ENCODE measurements at places on chromosomes 1 and 21.

DNA sequence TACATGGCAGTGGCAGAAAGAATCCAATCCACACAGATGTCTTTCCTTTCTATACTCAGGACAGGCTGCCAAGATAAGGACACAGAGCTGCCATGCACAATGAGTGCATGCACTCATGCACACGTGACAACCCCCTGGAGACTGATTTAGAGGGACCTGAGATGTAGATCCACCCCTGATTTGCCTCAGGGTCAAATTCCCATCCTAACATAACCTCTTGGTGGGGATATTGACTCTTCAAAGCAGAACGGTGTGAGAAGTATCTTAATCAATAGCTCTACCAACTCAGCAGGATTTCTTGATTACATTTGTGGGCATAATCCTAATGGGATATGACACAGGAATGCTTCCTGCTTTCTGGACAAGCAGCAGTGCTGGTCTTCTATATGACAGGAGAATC is 125.2 kb upstream of the DSCAM start:
- no peak for DNase-seq

- no peak for DNase-seq
These were observed 1.1 kb downstream of the CELA2A start for GRCh38 chr1:15457585-15457984.

- DNase-seq, result no peak
These were observed 31.4 kb downstream of the LY9 start for GRCh38 chr1:160827418-160827817.

- DNase-seq, result no peak
These were observed 5.1 kb downstream of the HLX start for GRCh38 chr1:220884109-220884980.

GRCh38 chr1:175317309-175317708 is 124.7 kb upstream of the KIAA0040 start:
- peak; percentile 20 for DNase-seq

- DNase-seq, result no peak
These were observed 43.8 kb upstream of the MACF1 start for GRCh38 chr1:39160703-39161102.

DNA sequence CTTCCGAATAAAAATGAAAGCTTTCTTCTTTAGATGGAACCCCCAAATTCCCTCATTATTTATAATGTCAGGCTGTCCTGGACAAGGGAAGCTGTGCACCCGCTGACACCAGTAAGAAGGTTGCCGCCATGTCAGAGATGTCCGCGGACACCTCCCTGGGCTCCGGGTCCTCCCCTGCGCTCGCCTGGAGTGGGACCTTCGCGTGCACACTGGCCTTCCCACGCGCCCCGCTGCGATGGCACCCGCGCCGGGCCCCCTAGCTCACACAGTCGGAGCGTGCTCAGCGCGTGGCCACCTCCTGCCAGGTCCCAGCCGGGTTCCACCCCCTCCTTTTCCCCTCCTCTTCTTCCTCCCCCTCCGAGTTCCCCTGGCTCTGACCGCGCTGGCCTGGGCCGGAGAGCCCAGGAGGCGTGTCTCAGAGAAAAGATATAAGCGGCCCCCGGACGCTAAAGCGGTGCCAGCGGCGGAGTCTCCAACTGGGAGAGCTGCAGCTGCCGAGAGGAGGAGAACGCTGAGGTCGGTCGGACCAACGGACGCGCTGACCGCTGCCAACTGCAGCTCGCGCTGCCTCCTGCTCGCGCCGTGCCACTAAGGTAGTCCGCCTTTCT is at the start of gene G0S2:
G0S2 (plus strand) TSS at position 456 of the 608 bp plus-strand sequence. CDS start 273 bp downstream, outside the sequence.
- DNase-seq, result peak; percentile 42

DNA sequence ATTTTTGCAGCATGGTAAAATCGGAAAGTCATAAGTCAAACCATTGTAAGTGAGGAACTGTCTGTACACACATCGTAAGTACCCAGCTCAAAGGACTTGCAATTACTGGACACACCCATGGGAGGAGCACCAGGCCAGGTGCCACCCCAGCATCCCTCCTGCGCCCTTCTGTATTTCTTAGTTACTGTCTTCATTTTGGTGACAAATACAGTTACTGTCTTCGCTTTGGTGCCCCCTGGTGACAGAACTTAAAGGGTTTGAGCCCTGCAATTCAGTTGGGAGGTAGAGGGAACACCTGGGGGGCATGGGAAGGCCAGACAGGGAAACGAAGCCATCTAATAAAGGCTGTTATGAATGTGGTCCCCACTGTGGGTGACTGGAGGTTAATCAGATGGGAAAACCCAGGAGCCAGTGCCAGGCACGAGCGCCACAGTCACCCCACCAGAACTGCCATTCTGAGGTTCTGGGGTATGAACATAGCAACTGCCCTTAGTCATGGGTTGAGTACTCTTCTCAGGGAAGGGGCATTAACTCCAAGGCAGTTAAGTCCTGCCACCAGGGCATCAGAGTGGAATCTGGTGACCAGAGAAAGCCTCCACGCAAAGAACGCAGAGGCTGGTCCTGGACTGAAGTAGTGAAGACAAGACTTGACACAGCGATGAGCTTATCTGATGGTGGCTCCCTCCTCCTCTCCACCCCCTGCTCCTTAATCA is 612.9 kb downstream of the PTPRU start:
- peak; percentile 48 for DNase-seq

- DNase-seq, result no peak
These were observed 13.0 kb upstream of the MMEL1 start for GRCh38 chr1:2645776-2646175.

GRCh38 chr1:173527151-173527826 is 50.2 kb downstream of the PRDX6 start:
- DNase-seq, result no peak

DNA sequence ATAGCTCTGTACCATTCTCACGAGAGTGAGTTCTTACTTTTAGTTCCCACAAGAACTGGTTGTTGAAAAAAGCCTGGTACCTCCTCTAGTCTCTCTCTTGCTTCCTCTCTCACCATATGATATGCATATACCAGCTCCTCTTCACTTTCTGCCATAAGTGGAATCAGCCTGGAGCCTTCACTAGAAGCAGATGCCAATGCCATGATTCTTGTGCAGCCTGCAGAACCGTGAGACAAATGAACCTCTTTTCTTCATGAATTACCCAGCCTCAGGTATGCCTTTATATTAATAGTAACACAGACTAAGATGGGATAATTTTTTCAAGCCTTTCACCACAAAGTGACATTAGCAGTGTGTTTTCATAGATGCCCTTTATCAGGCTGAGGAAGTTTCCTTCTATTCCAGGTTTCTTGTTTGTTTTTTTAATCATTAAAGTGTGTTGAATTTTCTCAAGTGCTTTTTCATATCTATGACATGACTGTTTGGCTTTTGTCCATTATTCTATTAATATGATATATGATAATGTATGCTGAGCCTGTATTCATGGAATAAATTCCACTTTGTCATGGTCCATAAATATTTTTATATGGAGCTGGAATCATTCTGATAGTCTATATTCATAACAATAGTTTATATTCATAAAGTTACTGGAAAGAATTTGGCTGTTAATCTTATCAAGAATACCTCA is 40.7 kb upstream of the C1orf185 start:
- DNase-seq, result no peak

- no peak for DNase-seq
These were observed 14.5 kb upstream of the C4BPB start for GRCh38 chr1:207073906-207074820.

DNA sequence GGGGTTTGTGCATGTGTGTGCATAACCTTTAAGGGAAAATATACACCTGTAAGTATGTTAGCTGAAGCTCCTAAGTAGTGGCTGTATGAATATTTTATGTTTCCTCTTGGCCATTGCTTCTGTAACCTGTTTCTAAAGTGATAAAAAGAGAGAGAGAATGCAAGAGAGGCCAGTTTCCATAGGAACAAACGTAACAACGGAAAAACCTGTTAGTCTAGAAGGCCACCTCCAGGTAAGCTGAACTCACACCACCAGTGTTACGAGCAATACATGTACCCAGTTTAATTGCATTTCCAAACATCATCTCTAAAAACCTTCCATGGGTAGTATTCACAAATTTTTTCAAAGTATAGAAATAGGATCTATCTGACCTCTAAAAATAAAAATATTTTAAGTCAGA is 63.1 kb downstream of the PLPPR4 start:
- no peak for DNase-seq

- DNase-seq, result no peak
These were observed 36.9 kb upstream of the ST6GALNAC5 start for GRCh38 chr1:76830373-76830772.

- no peak for DNase-seq
These were observed 366.3 kb upstream of the ESRRG start for GRCh38 chr1:217089361-217090014.

- DNase-seq, result no peak
These were observed 91.7 kb downstream of the SLC45A1 start for GRCh38 chr1:8409606-8410005.

DNA sequence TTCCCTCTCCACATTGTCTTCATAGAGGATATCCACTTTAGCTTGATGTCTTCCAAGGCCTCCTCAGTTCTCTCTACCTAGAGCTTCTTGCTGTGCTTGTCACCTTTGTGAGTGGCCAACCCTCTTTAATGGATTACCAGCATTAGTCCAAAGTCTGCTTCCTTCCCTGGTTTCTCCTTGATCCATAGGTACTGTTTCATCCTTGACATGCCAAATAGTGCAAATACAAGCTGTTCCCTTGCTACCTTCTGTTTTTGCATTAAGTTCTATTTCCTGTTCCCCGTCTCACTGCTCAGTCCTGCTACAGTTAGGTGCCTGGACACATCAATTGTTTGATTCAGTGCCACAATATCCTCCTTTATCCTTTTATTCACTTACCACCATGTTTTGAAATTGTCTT is 19.2 kb downstream of the MAST2 start:
- DNase-seq, result no peak

GRCh38 chr1:219697682-219698081 is 84.8 kb upstream of the ZC3H11B start:
- DNase-seq, result no peak

DNA sequence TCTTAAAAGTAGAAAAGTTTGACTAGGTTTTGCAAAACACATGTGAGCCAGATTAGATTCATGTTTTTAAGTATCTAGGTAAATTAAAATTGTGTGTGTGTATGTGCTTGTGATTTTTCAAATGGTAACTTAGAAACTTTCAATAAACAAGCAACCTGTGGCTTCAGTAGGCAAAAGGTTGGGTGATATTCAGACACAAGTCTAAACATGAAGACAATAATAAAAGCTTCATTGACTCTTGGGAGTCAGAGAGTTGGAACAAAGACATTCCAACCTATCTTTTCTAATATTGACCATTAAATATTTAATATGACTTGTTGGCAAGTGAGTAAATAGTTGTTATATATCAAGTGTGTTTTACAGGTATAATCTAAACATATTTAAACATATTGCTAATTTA is 1049.6 kb upstream of the ADGRL4 start:
- DNase-seq, result no peak

GRCh38 chr1:31244326-31244725 is 4.6 kb upstream of the NKAIN1 start:
- DNase-seq, result no peak

- no peak for DNase-seq
These were observed 396.6 kb downstream of the DPYD start for GRCh38 chr1:97524211-97524610.

GRCh38 chr1:182599339-182599738 is 4.8 kb downstream of the RGS16 start:
- peak; percentile 44 for DNase-seq

- DNase-seq, result peak; percentile 19
These were observed 101.3 kb downstream of the DHRS3 start for GRCh38 chr1:12516741-12517140.

GRCh38 chr1:155938220-155938627 is 3.2 kb upstream of the RXFP4 start:
- no peak for DNase-seq

- no peak for DNase-seq
These were observed 84.2 kb downstream of the ABCA4 start for GRCh38 chr1:94036730-94037129.

- DNase-seq, result no peak
These were observed 25.1 kb downstream of the IARS2 start for GRCh38 chr1:220119043-220119512.

DNA sequence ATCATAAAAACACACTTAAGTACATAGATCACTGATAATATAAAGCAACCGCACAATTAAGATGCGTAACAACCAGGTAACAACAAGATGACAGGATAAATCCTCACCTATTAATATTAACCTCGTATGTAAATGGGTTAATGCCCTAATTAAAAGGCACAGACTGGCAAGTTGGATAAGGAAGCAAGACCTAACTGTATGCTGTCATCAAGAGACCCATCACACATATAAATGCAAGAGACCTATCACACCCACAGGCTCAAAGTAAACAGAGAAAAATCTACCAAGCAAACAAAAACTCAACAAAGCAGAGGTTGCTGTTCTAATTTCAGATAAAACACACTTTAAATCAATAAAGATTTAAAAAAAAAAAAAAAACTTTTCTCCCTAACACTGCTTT is 151.8 kb downstream of the FAF1 start:
- no peak for DNase-seq

DNA sequence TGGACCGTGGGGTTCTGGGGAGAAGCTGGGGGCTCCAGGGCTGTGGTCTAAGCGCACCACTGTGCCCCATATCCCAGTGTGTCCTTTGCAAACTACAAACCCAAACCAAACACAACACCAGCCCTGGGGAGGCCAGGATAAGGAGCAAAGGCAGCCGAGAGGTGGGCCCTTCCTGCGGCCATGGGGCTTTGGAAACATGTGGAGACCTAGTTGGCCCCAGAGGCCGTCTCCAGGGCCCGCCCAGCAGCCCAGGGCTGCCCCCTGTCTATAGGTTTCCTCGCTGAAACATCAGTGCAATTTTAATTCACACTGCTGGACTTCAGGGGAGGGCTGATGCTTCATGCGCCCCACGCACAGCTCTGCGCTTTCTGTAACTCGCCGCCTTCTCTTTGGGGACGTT is 61.3 kb downstream of the PRDM16 start:
- DNase-seq, result no peak

Measured in stimulated activated CD4-positive, alpha-beta T cell treated with anti-CD3 and anti-CD28 coated beads, Interleukin-2, amount 100 ng/mL, for 24 hours (primary cell).